Astrocyte of the hippocampus (primary cell): ENCODE measurements at places on chromosomes 1 and 21.

DNA sequence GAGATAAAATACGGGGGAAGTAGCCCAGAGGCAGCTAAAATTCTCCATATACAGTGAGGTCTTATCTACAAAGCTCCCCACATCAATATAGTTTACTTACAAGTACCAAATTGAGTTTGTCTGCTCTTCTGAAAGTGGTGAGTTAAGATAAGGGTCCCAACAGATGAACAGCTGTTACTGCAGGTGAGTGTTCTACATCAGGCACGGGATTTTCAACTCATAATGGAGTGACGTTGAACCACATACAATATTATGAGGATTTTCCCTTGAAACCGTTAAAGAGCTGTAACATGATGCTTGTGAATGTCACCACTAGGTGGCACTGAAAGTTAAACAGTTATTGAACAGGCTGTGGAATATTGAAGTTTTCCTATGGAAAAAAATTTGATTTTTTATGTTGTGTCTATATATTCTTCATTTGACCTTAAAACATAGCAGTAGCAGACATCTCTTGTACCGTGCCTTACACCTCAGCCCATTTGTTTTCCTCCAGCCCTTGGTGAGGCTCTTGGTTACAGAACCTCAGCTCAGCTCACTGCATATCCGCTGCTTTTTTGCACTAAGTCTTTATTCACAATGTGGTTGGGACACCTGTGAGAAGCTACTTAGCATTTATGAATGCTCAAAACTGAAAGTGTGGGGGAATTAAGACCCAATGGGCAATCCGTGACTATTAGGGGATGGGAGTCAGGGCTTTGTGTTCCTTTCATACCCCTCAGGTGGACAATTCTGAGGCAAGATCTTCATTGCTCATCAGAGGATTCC, 23.2 kb downstream of the CD1D start:
- DNase-seq, result peak; percentile 72

DNA sequence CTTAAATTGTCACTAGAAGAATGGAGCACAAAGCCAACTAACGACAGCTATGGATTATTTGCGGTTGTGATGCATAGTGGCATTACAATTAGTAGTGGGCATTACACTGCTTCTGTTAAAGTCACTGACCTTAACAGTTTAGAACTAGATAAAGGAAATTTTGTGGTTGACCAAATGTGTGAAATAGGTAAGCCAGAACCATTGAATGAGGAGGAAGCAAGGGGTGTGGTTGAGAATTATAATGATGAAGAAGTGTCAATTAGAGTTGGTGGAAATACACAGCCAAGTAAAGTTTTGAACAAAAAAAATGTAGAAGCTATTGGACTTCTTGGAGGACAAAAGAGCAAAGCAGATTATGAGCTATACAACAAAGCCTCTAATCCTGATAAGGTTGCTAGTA, 13.5 kb downstream of the USP1 start:
- DNase-seq, result no peak

DNA sequence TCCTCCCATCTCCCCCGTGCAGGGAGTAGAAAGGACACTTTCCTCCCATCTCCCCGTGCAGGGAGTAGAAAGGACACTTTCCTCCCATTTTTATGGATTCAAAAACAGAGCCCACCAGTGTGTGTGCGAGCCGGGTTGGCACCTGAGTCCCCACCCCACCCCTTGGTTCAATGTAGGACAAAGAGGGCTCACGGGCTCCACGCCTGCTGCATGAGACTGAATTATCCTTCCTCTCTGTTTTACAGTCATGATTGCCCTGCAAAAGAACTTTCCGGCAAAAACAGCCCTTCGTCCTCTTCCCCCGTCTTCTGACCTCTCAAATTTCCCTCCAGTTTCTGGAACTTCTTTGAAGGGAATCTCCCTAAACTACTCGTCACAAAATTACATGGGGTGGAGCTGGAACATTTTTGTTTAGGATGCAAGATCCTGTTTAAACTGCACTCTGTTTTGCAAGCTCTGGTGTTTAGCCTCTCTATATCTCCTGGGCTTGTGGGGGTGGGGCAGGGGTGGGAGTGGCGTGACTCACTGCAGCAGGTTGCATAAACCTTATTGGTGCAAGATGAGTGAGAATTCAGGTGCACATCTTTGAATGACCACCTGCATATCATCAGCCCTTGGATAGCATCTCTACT, 99.8 kb downstream of the PSMG1 start:
- no peak for DNase-seq

- DNase-seq, result no peak
Measured at GRCh38 chr1:217274416-217274815, 356.5 kb downstream of the GPATCH2 start.

DNA sequence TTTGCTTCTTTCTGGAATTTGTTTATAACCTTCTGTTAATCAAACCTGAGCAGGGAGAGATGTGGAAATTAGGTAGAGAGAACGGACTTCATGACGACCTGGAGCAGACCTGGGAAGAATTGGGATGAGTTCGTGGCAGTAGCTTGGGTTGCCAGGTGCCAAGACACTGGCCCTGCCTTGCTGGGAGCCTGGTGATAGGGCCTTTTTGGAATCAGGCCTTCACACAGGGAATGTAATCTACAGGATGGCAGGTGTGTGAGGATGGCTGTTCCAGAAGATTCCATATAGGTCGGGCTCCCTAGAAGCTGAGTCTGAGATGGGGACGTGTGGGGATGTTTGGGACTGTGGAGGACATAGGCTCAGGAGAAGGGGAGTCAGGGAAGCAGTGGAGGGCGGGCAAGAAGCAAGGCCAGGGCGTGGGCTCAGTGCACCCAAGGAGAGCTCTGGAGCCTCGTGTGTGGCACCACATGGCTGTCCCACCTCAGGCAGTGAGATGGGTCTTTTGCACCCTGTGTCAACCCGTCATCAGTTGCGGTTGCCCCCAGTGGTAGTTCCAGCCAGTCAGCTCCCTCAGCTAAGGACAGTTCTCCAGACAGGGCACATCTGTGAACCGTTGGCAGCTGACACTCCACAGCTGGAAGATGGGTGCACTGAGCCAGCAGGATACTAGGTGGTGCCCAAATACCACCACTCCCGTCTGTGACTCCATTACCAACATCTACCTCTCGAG, 395.9 kb downstream of the MATN1 start:
- no peak for DNase-seq

- DNase-seq, result peak; percentile 23
Measured at GRCh38 chr1:154663471-154664060, 55.6 kb upstream of the ADAR start.

- DNase-seq, result no peak
Measured at GRCh38 chr1:25944986-25945385, 38.8 kb upstream of the STMN1 start.

DNA sequence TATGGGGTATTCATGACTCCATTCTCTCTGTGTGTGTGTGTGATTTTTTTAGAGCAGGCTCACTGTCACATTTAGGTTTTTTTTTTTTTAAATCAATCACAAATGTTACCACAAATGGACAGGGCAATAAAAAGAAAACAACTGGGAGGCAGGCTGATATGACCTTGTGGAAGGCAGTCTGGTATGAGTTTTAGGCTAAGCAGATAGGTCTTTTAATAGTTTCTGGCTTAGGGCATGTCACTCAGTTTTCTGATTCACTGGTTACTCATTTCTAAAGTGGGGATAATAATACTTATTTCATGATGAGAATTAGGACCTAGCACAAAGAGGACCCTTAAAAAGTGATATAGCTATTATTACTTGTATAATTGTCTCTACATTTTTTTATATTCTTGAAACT, 278.9 kb downstream of the RYR2 start:
- no peak for DNase-seq

DNA sequence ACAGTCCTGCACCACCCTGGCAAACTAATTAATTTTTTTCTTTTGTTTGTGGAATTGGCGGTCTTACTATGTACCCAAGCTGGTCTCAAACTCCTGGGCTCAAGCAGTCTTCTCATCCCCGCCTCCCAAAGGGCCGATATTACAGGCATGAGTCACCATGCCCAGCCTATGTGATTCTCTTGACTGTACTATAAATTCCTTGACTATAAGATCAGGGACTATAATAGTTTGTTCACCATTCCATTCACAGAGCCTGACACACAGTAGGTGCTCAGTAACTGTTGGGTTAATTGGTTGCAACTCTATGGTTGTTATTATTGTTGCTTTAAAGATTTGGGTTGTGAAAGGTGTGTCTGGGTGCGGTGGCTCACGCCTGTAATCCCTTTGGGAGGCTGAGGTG, 17.2 kb downstream of the DAP3 start:
- peak; percentile 49 for DNase-seq
